ENCODE measurements at places on chromosomes 11 and 22.

GRCh38 chr11:121274332-121274991 lies 18.1 kb upstream of the SC5D start:
- DNase-seq = no peak

DNA sequence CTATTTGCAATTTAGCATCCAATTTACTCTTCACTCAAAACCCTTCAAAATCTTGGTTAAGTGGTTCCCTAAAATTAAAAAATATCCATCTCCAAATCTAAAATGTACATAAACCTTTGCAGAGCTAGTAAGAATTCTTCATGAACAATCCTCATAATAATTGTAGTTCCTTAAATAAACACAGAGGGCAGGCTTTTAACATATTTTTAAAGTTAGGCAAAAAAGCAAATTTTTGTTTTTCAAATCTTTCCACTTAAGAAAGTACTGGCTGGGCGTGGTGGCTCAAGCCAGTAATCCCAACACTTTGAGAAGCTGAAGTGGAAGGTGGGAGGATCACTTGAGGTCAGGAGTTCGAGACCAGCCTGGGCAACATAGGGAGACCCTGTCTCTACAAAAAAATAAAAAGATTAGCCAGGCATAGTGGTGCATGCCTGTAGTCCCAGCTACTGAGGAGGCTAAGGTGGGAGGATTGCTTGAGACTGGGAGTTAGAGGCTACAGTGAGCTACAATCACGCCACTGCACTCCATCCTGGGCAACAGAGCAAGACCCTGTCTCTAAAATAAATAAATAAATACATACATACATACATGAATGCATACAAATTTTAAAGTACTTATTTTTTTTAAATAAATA lies 25.1 kb upstream of the PLAAT3 start:
- DNase-seq = no peak

GRCh38 chr22:44894321-44894720 lies 115.5 kb downstream of the PHF21B start:
- no peak for DNase-seq

DNA sequence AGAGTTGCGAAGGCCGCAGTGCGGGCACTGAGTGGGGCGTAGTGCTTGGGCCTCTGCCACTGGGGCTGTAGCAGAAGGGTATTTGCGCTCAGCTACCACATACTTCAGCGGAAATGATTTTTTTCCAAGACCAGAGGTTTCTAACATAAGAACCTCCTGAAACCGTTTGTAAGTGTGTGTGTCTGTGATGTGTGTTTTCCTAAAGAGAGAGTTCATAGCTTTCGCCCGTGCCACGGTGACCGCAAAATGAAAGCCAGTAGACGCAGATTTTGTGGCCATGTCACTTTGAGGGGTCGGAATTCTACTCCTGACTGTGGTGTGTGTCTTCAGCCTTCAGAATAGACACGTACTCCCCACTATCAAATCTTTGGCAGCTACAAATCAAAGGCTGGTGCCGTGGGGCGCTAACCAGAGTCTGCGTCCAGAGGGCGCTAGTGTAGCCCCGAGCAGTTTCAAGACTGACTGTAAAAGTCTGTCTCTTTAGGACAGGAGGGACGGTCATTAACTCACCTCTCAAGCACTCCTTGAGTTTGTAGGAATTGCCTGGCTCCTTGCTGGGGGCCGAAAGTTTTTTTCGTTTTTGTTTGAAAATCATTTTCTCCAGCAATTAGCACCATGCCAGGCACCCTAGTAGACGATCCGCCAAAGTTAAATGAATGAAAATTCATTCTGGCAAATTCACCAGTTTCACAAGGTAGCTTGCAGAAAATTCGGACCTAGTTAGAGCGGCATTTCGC lies 2.5 kb upstream of the CALCA start:
- no peak for DNase-seq

DNA sequence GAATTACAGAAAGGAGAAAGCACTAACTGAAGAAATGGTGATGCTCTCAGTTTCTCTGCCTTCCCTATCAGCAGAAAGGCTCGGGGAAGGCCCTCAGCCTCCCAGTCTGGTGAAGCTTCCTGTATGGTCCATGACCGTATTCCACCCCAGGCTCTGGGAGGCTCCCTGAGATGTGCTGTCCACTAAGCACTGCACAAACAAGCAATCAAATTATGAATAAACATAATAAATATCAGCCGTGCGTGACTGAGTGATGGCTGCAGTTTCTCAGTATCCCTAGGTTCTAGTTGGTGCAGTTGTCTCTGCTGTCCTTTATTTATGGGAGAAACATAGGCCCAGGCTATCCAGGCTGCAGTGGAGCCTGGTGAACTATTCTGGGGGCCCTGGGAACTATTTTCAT lies 3.6 kb downstream of the SMDT1 start:
- DNase-seq = no peak

DNA sequence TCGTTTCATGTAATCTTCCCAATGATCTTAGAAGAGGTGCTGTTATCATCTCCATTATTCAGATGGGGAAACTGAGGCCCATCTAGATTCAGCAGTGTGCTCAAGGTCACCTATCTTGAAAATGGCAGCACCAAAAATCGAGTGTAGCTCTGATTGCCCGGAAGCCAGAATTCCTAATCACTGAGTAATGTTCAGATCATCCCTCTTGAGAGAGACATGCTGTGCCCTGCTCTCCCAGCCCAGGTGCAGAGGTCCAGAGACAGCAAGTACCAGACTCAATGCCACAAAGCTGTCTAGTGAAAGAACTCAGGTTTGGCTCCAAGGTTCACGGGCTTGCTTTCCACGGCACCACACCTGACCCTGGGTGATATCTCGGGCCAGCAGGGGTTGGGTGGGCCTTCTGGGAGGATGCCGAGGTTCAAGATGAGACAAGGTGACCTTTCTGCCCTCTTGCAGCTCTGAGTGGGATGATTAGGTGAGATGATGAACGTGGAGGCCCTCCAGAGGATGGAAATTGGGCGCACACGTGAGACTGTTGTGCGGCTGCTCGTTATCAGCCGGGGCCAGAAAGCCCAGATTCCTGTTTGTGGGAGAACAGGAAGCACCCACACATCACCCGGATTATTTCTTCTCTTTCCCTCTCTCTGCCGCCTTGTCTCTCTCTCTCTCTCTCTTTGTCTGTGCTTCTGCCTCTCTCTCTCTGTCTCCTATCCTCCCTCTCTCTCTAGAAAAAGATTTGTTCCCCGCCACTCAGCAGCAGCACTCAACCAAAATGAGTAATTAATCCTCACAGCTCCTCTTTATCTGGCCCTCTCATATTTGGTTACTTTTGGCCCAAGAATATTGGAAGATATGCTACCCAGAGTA lies 19.0 kb upstream of the RASD2 start:
- DNase-seq = no peak

- DNase-seq = peak; percentile 66
These were observed 22.7 kb upstream of the XBP1 start for GRCh38 chr22:28822930-28823551.

DNA sequence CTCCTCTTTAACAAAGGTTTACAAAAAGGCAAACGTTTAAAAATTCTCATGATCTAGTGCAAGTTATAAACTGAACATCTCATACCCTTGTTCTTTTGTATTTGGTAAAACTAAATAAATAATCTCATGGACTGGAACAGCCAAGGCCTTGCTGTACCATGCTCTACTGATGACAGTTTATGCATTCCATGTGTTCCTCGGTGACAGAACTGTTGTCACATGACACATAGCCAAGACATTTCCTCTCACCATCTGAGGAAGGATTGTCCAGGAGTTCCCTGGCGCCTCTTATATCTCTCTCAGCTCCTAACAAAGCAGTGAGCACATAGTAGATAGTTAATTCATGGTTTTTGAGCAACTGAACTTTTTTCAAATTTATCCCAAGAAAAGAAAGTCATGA lies 12.6 kb downstream of the CCDC83 start:
- no peak for DNase-seq

DNA sequence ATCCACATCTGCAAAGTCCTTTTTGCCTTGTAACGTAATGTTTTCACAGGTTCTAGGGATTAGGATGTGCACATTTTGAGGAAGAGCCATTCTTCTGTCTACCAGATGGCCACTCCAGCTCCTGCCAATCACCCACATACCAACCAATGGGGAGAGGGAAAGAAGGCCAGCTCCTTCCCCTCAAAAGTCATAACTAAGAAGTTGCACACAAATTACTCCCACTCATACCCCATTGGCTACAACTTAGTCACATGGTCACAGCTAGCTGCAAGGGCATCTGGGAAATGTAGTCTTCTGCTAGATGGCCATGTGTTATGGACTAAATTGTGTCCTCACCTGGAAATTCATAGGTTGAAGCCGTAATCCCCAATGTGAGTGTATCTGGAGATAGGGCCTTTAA lies 15.4 kb upstream of the MYOD1 start:
- no peak for DNase-seq

DNA sequence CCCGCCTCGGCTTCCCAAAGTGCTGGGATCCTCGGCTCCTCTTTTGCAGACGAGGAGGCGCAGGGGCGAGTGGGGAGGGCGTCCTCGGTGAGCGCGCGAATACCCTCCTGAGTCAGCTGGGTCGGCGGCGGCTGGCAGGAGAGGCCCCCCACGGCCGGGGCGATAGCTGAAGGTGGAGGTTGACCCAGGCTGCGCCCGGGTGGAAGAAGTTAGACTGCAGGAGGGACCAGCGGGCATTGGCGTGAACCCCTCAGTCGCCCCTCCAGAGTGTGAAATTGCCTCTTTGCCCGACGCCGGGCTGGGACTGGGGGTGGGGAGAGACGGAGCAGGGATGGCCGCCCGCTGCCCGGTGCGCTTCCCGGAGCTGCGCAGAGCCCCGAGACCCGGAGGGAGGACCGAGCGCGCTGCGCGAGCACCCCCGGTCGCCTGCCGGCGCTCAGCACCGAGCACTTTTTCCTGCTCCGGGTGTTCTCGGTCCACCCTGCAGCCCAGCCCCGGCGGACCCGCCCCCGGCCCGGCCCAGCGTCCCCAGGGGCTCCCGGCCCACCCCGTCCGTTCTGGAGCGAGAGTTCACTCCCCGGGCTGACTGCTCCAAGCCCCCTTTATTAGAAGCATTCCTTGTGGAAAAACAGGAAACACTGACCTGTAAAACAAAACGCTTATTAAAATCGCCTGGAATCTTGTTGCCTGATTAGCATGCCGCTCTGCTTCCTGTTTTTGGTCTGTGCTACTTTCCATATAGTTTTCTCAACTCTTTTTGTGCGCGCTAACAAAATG lies 13.7 kb upstream of the CPT1A start:
- no peak for DNase-seq

GRCh38 chr22:26709617-26710390 lies 52.4 kb downstream of the MIAT start:
- no peak for DNase-seq

DNA sequence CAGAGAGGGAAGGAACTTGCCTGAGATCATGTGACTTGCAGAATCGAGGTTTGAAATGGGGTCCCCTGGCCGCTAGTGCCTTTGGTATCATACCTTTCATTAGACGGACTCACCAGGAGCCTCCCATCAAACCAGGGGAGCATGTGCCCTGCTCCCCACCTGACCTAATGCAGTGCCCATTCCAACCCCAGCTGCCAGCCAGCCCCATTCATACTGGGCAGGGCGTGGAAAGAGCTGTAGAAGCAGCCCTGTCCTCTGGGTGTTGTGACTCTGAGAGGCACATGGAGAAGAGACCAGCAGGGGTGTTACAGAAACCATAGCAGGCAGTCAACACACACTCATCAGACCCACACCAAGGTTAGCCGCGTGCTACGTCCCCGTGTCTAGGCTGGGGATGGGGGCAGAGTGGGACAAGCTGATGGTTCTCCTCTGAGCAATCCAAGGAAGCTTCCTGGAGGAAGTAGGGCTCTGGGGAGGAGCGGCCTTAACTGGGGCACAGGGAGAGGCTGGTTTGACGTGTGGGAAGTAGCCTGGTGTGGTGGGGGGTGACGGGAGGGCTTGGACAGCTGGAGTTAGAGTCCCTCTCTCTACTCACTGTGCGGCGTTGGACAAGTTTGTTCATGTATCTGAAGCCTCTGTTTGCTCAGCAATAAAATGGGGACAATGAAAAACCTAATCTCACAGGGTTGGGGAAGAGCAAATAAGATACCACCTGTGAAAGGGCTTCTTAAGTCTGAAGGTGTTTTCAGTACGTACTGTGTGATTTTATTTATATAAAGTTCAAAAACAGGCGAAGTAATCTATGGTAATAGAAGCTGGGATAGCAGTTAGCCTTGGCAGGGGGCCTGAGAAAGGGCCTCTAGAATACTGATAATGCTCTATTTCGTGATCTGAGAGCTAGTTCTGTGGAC lies 14.0 kb downstream of the GRIK4 start:
- no peak for DNase-seq

GRCh38 chr11:12430351-12430750 lies 53.0 kb downstream of the PARVA start:
- DNase-seq = no peak

- no peak for DNase-seq
These were observed 4.0 kb upstream of the HMOX1 start for GRCh38 chr22:35376728-35377472.

GRCh38 chr11:877565-877964 lies 33.0 kb downstream of the CHID1 start:
- DNase-seq = no peak

Data from NCI-H187 (cell line).